GM13977 (cell line): ENCODE measurements at places on chromosomes 1 and 21.
A peak's percentile ranks its signal among the peaks of the same experiment; 100 is the strongest.

DNA sequence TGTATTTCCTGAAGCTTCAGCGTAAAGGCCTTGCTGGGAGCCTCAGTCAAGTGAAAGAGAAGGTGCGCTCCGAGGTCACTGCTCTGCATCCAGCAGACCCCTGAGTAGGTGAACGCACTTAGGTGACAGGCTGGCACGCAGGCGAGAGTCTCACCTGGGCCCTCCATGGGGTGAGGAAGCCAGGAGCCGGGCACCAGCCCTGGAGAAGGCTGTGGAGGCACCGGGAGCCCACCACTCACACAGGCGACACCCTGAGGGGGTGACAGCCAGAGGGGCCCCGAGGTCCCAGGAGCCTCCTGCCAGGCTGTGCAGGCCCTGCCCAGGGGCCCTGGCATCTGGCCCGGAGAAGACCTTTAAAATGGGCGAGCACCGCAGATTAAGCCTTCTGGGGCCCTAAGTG is 67.6 kb downstream of the ARHGEF16 start:
- DNase-seq = no peak

- no peak for DNase-seq
Observed at GRCh38 chr1:2799811-2800663, 1.5 kb downstream of the TTC34 start.

GRCh38 chr1:223001653-223002634 is 141.1 kb downstream of the TLR5 start:
- DNase-seq = no peak

DNA sequence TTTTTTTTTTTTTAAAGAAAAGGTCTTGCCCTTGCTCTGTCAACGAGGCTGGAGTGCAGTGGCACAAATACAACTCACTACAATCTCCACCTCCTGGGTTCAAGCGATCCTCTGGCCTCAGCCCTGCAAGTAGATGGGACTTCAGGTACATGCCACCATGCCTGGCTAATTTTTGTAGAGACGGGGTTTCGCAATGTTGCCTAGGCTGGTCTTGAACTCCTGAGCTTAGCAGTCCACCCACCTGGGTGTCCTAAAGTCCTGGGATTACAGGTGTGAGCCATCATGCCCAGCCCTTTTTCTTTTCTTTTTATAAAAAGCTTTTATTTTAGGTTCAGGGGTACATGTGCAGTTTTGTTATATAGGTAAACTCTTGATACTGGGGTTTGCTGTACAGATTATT is 47.2 kb downstream of the TLR5 start:
- DNase-seq = no peak

- no peak for DNase-seq
Observed at GRCh38 chr21:43295066-43295958, 126.5 kb downstream of the CRYAA start.

DNA sequence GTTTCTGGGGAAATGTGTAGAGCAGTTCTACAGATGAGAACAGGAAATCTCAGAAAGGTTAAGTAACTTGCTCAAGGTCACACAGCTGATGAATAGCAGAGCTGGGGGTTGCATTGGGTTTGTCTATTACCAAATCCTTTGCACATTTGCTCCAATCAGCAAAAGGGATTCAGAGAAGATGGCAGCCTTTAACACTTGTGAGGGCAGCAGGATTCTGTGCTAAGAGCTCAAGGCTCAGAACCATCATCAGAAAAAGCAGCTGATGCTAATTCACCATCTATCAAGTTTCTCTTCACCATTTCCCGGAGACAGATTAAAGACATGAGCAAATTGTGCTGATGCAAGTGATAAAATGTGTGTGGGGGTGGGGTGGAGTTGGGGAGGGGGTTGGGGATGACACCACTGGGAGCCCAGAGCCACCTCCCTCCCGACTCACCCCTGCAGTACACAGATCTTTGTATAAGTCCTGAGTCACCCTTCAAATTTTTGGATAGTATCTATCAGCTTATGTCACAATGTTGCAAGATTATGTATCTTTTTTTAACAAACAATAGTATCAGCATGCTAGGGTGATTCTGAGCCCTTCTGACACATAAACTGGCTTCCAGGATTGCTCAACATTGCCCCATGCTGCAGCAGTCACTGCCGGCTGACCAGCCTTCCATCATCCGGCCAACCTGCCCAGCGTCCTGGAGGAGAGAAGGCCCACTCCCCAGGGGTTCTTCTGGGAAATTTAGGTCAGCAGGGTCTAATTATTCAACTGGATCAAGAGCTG is 2.8 kb upstream of the SPSB1 start:
- DNase-seq = no peak

GRCh38 chr1:9500756-9501754 is 38.2 kb upstream of the SLC25A33 start:
- DNase-seq = no peak

- DNase-seq = no peak
Observed at GRCh38 chr1:235397733-235398132, 30.5 kb downstream of the TBCE start.

DNA sequence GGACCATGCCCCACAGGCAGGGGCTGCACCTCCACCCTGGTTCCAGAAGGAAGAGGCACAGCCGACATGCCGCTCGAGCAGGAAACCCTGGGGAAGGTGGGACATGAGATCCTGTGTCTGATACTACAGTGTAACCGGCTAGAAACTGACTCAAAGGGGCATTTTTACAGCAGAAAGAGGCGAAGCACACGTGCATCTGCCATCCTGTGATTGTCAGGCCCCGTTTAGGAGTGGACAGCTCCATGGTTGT is 62.7 kb downstream of the SIK1 start:
- no peak for DNase-seq

DNA sequence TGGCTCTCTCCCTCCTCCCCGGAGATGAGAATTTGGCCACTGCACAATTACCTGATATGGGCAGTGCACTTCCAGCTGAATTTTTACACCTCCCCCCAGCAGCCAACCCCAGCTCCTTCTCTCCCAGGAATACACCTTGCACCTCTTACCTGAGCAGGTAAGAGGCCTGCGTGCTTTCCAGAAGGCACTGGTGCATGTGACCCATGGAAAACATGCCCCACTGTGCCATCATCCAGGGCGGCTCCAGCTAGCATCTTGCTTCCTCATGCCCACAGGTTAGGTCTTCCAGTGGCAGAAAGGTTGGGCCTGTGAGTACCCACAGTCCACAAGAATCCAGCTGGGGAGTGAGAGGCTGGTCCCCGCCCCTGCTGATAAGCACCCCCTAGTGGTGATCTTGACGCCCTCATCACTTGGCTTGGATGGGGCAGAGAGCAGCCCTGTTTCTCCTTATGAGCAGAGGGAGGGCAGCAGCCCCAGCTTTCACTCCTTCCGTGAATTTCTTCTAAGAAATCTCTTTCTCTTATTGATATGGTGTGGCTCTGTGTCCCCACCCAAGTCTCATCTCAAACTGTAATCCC is 57.8 kb downstream of the EDARADD start:
- DNase-seq = peak; percentile 37

- no peak for DNase-seq
Observed at GRCh38 chr1:29559056-29559455, 322.7 kb downstream of the PTPRU start.

DNA sequence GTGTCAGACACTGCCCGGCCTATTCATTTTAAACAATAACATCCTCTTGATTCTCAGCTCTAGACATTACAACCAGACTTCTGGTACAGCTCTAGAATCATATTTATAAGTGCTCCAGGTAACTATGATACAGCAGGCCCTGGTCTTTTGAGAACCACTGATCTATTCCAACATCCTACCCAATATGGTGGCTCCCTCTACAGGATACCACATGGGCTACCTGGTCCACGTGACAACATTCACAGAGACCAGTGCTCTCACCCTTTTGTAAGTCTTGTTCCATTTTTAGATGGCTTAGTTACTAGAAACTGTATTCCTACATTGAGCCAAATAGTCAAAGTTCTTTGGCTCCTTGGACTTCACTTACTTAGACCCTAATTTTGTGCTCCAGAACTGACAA is 102.9 kb downstream of the PTPN14 start:
- no peak for DNase-seq

GRCh38 chr1:156385534-156386031 is 16.6 kb downstream of the RHBG start:
- DNase-seq = peak; percentile 85
